Stimulated activated CD8-positive, alpha-beta memory T cell treated with anti-CD3 and anti-CD28 coated beads, Interleukin-15, amount 100 ng/mL, for 4 hours (primary cell): ENCODE measurements at places on chromosomes 13 and 19.

DNA sequence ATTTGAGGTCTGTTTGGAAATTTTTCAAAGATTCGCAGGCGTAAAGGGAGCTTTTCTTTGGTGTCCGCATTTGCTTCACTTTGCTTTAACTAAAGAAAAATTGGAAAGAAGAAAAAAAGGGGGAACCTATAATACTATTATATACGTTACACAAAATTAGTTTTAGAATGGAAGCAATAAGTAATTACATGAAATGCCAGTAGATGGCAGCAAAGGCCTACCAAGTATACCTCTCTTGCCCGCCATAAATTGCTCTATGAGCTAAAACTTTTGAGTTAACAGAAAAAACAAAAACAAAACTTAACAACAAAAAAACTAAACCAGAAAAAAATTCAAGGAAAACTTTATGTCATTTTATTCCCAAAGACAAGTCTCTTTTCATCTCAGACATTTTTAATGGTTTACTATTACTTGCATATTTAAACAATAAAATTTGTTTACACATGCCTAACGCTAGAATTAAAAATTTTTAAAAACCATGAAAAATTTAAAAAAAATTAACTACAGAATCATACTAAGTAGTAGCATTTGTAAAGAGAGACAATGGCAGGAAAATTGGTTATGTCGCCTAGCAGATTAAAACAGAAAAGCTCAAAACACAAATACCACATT, 271.4 kb downstream of the NALCN start:
- DNase-seq: no peak

GRCh38 chr19:7918615-7919421, 1.3 kb upstream of the SNAPC2 start:
- no peak for DNase-seq

- DNase-seq: no peak
These were observed 54.7 kb upstream of the WASF3 start for GRCh38 chr13:26502826-26503225.

GRCh38 chr13:104382951-104383350, 1316.7 kb upstream of the SLC10A2 start:
- no peak for DNase-seq

GRCh38 chr19:11203194-11204075, 6.1 kb upstream of the KANK2 start:
- no peak for DNase-seq

GRCh38 chr19:4774136-4774535, 17.4 kb upstream of the FEM1A start:
- no peak for DNase-seq

- no peak for DNase-seq
These were observed 56.4 kb upstream of the MRI1 start for GRCh38 chr19:13707915-13708314.

GRCh38 chr19:42601811-42602443, 7.2 kb upstream of the CEACAM8 start:
- no peak for DNase-seq

DNA sequence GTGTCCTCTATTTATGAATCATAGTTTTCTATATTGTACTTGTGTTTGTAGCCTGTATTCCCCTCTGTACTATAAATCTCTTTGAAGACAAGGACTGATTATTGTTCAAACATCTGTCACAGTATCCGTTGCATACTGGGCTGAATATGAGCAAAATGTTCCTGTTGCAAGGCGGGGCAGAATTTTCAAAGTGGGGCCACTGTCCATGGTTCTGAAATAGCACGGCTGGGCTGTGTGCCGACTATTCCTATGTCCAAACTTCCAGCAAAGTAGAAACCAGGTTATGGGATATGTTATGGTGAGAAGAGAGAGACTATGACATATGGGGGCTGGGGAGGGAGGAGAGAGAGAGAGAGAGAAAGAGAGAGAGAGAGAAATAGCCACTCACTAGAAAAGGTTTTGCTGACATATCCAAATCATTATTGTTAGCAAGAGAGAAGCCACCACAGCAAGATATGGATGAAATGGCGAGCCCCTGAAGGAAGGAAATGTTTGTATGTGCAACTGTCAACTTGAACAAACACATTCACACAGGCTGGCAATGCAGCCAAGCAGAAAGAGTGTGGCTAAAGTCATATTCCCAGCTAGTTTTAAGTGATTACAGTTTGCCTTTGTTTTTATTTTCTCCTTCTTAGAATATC, 107.0 kb upstream of the GPR12 start:
- no peak for DNase-seq

DNA sequence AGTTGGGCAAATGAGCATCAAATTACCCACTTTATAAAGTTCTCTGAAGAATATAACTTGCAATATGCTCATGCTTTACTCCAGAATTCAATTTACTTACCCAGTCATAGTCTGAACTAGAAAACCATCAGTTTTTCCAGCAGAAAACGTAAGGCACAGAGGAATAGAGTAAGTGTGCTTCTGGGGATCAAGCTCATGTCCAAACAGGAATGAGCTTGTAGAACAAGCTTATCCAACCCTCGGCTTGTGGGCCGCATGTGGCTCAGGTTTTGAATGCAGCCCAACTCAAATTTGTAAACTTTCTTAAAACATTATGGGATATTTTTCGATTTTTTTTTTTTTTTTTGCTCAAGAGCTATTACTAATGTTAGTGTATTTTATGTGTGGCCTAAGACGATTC, 308.5 kb upstream of the KLF12 start:
- DNase-seq: no peak

- no peak for DNase-seq
These were observed 57.9 kb upstream of the MAB21L1 start for GRCh38 chr13:35534343-35534742.

DNA sequence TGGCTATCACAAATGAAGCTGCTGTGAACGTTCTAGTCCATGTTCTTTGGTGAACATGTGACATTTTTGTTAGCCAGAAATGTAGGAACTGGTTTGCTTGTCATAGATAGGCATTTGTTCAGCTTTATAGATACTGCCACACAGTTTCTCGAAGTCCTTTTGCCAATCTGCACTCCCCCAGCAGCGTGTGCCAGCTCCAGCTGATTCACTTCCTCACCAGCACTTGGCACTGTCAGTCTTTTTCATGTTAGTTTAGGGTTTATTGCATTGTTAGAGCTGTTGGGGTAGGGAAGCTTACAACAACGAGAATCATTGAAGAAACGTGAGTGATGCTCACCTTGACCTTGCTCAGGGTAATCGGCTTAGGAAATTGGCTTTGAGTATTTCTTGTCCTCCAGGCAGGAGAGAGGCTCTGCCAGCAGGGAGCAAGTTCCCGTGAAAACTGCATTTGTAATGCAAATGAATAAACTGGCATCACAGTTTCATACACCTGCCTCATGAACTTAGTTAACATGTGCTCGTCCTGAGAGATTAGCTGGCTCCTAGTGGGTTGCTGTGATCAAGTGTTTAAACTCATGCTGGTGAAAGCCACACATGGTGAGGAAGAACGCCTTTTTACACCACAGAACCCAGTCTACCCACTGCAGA, 83.9 kb downstream of the ING1 start:
- no peak for DNase-seq

DNA sequence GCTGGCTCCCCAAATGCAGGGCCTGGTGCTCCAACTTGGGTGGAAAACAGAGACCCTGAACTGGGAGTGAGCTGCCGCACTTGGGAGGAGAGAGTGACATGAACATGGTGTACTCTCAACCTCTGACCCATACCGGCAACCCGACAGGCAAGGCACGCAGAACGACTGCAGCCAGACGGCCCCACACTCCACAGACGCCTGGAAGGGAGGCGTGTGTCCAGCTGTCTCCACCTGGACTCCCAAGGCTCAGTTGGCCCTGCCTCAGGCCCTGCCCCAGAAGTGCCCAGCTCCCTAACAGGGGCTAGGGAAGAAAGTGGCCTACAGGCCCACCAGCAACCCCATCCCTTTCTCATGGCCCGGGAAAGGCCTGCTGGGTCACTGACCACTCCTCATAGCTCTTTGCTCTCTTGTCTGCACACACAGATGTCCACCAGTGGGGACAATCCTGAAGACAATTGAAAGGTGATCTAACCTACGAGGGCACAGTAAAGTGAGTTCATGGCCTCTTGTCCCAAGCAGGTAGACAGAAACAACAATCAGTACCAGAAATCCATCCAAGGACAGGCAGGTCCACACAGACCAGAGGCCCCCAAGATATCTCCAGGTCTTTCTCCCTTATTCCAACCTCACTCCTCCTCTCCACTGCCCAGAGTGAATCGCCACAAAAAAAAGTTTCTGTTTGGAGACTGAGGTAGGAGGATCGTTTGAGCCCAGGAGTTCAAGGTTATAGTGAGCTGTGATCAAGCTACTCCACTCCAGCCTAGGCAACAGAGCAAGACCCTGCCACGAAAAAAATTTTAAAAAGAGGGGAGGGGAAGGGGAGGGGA, 28.2 kb downstream of the ELL start:
- DNase-seq: no peak

DNA sequence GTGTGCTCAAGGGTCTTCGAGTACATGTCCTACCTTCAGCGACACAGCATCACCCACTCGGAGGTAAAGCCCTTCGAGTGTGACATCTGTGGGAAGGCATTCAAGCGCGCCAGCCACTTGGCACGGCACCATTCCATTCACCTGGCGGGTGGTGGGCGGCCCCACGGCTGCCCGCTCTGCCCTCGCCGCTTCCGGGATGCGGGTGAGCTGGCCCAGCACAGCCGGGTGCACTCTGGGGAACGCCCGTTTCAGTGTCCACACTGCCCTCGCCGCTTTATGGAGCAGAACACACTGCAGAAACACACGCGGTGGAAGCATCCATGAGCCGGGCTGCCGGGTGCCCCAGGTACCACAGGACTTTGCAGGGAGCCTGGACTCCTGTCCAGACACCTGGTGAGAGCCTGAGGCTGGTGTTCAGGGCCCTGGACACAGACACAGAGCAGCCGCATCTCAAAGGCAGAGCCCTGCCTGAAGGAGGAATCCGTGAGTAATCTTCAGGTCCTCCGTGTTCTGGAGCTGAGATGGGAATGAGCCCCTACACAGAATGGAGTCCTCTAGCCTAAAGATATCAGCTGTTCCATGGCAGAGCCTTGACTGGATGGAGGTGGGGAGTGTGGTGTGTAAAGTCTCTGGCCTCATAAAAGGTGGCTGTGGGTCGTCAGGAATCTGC, 1.5 kb downstream of the ZNF581 start:
- no peak for DNase-seq

GRCh38 chr13:42626176-42626860, 52.4 kb downstream of the TNFSF11 start:
- no peak for DNase-seq

GRCh38 chr19:5037936-5038335, 69.0 kb downstream of the KDM4B start:
- DNase-seq: no peak

GRCh38 chr13:31477961-31478360, 261.4 kb upstream of the RXFP2 start:
- no peak for DNase-seq

GRCh38 chr19:48218997-48219396, 36.7 kb downstream of the CARD8 start:
- DNase-seq: no peak

GRCh38 chr19:41218249-41218614, 791 bp upstream of the AXL start:
- DNase-seq: no peak

GRCh38 chr13:81957121-81957520, 1616.2 kb upstream of the SPRY2 start:
- no peak for DNase-seq

GRCh38 chr13:49246850-49247642, 679 bp upstream of the CDADC1 start:
- DNase-seq: no peak

GRCh38 chr13:78701383-78701782, 42.4 kb upstream of the OBI1 start:
- DNase-seq: no peak

- no peak for DNase-seq
These were observed 25.1 kb downstream of the LNX2 start for GRCh38 chr13:27595055-27595811.

- no peak for DNase-seq
These were observed 52.0 kb downstream of the SLC7A1 start for GRCh38 chr13:29543230-29544215.

DNA sequence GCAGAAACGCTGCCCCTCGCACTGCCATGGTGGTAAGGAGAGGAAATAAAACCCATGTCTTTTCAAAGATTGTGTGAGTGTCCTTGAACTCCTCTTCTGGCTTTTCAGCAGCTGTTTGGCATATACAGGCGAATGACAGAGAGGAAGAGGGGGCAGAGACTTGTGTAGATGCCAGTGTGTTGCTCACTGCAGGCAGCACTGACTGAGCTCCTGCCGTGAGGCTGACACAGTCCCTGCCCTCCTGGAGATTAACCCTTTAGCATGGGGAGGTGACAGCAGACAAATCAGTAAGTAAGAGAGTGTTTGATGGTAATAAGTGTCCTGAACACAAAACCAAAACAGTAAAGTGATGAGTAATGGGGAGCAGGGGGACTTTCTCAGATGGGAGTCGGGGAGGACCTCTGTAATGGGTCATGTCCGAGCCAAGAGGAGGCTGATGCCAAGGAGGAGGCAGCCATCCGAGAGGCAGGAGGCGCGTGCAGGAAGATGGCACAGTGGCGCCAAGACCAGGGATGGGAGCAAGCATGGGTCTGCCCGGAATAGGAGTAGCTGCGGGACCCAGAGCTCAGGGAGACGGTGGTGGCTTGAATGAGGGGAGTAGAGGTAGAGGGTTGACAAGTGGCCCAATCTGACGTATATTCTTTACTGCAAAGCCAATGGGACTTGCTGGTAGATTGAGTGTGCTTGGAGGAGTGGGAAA, 182.2 kb downstream of the FOXO1 start:
- no peak for DNase-seq

DNA sequence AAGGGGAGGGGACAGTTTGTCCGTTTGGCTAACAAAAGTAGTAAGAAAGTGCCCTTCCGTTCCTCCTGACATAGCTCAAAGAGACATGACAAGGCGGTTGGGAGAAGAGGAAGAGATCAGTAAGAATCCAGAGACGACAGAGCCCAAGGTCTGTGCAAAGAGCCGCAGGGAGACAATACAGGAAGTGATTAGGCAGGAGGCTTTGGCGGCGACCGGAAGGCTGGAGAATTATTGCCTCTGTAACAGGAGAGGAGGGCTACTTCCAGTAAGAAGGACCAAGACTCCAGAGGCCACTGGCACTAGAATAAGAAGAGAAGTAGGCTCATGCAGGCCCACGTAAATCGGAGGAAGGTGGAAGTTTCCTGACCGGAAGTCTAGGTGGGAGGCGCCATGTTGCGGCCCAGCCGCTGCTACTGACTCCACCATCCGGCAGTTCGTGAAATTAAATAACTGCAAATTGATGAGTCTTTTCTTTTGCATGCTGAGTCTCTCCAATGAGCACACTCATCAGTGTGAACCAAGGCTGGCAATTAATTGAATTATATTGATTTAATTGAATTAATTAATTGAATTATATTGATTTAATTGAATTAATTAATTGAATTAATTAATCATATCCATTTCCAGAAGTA, 9.9 kb downstream of the RFX2 start:
- peak; percentile 9 for DNase-seq

DNA sequence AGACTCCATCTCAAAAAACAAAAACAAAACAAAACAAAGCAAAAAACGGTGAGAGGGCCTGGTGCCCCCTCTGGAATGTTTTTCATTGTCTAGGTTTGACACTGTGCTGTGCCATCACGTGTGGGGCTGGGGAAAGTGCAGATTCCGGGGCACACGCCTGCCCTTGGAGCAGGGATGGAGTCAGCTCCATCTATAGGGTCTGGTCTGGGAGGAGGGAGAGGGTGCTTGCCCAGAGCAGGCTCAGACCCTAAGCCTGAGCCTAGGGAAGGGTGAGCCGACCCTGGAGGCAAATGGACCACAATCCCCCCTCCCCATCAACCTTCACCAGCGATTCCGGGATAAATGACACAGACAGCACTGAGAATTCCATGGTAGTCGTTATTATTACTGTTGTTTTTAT, 10.9 kb upstream of the ZBTB32 start:
- DNase-seq: no peak
